ENCODE measurements at places on chromosomes 4 and X.

DNA sequence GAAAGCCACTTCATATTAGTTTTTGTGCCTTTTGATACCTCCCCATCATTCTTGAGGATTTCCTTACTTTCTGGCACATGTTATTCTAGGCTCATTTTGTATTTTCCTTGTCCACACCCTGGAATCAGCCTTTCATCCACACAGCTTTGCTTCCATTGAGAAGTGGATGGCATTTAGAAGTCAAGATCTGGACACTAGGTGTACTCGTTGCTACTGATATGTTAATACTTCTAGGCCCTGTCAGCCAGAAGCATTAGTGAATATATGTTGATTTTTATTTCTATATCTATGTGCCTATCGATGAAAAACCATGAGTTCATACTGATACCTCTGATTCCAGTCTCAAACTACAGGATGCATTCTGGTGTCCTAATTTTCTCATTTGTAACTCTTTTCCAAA is 73.2 kb downstream of the ARHGAP24 start:
- DNase-seq, result no peak

DNA sequence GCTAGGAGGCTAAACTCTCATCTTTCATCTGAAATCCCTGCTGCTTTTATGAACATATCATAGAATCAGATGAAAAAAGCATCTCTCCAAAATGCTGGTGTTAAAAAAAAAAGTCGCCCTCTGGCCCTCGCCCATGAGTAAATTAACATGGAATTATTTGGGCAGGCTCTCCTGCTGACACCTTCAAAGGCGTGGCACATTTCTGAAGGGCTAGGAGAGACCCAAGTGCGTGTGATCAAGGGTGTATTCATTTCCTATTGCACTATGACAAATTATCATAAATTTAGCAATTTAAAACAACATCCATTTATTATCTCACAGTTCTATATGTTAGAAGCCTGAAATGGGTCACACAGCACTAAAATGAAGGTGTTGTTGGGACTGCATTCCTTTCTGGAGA is 5.1 kb downstream of the ANXA3 start:
- DNase-seq, result no peak

- no peak for DNase-seq
Measured at GRCh38 chr4:55080174-55080865, 45.1 kb downstream of the KDR start.

GRCh38 chr4:20354120-20354519 is 102.4 kb downstream of the SLIT2 start:
- no peak for DNase-seq

DNA sequence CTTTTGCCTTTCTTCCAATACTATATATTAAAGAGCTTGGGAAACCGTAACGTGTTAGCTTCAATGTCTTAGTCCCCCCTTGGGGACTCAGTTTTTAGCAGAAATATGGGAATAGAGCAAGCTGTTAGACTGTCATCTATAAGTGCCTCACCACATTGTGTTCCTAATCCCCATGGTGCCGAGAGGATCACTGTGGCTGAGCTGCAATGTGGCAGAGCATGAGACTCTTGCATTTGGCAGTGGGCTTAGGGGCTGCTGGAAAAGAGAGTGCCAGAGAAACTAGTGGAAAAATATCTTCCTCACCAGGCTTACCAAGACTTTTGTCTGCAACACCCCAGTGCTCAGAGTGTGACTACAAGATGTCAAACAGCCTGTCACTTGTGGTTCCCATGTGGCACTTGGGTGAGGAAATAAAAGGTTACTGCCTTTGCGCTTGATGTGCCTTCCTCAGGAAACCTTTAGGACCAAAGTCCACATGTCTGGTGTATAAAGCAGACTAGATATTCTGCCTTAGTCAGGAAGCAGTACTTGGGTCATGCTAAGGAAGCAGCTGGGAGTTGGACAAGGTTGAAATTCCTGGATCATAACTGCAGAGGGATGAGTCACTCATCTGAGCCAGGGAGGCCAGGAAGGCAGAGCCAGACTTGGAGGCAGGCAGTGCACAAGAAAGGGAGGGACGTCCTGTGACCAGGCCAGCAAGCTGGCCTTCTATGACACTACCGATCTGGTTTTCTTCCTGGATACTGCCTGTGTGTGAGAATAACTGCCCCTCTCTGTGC is 9.7 kb upstream of the MAGEA4 start:
- DNase-seq, result no peak

GRCh38 chrX:52933976-52934703 is 24.2 kb downstream of the FAM156A start:
- no peak for DNase-seq

GRCh38 chr4:183658362-183659028 is 490 bp downstream of the RWDD4 start:
- DNase-seq, result peak; percentile 31

DNA sequence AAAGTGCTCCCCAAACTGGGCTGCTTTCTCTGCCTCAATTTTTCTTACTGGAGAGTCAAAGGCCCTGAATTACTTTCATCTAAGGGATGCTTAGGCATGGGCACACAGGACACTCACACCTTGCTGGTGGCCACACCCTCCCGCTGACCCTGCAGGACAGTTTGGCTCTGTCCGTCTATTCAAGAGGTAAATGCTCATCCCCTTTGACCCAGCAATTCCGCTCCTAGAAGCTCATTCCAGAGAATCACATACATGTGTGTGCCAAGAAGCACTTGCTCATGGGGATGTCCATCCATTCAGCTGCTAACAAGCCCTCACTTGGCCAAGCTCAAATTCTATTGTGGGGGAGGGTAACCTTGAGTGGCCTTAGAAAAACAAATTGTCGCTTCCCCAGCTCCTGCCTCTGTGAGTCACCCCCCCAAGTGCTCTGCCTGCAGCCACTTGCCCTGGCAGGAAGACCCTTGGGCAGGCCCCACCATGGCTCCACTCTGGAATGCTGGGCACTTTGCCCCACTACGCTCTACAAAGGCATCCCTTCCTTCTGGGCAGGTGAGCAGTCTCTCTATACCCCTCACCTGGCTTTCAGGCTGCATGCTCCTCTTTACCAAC is 54.5 kb downstream of the HTRA3 start:
- no peak for DNase-seq

- DNase-seq, result no peak
Measured at GRCh38 chrX:70219938-70220764, 14.3 kb upstream of the AWAT1 start.
